ENCODE measurements at places on chromosomes 3 and 15. TPM values are rescaled to one million over a fixed set of nuclear protein-coding genes. Genes with fewer than 3 reads are reported as not detected.

The LSG1 gene
- 108 TPM for total RNA-seq

The B2M gene
- 855 TPM for total RNA-seq

The PP2D1 gene
- total RNA-seq = not detected

The FBXW12 gene
- not detected for total RNA-seq

The C3orf85 gene
- total RNA-seq = not detected

GRCh38 chr3:195176776-195177175, 94.2 kb downstream of the XXYLT1 start:
- DNase-seq = no peak

DNA sequence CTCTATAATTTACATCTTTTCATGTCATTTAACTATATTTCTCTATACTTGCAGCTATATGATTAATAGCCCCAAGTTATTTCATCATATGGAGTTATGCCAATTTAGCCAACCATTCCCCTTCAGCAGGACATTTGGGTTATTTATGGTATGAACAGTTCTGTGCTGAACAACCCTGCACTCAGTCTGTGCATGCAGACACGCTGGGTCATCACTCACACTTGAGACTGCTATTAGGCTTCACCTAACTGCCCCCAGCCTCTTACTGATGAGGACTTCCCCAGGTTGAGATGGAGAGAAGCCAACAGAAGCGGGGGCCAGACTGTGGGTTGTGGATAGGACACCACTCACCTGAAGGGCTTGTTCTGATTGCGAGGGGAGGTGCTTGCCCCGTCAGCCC, 7.3 kb downstream of the TADA3 start:
- no peak for DNase-seq

- DNase-seq = no peak
These were observed 31.4 kb downstream of the DIPK2A start for GRCh38 chr3:144003051-144003450.

DNA sequence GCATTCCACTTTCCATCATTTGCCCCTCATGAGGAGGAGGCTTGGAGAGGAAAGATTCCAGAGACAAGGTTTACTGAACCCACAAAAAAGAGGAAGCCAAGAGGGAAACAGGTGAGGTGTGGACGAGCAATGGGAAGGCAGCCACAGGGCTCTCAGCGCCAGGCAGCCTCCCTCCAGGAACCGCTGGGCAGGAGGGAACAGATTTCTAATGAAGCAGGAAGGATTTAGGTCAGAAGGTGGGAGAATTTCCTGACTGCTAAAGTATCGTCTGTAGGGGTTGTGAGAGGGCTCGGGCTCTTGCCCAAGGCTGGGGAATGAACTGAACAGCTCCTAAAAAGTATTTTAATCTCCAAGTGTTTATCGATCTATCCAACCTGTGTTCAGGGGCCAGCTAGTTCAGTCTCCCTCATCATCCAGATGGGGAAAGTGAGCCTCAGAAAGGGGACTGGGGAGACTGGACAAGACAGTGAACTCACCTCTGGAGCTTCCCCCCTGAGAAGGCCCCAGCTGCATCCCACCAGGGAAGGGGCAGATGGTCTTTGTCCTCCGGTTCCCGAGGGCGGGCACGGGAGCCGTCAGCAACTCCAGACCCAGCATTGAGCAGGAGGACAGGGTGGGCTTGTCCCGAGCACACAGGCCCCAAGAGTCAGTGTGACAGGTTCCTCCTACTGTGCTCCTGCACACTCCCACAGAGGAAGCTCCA, 10.5 kb downstream of the LOXL1 start:
- DNase-seq = no peak

GRCh38 chr3:53612508-53612907, 118.1 kb downstream of the CACNA1D start:
- no peak for DNase-seq

- DNase-seq = peak; percentile 35
These were observed 28.5 kb downstream of the TBC1D23 start for GRCh38 chr3:100289339-100289738.

DNA sequence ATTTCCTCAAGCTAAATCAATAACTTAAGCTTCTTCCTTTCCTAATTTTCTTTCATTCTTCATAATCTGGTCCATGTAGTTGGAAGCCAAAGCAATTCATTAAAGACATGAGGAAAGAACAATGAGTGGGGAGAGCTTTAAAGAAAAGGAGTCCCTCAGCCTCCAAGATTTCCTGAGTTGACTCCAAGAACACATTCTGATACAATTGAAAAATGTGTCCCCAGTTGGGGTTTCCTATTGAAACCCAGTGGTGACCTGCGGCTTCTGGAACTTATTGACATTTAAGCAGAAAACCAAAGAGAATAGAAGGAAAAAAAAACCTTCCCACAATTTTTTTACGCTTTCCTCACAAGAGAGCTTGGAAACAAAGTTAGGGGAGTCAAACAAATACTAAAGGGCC, 37.0 kb downstream of the ATP8B4 start:
- DNase-seq = no peak

- DNase-seq = no peak
These were observed 233.4 kb downstream of the FEZF2 start for GRCh38 chr3:62139957-62140356.

- no peak for DNase-seq
These were observed 32.9 kb upstream of the SLC24A5 start for GRCh38 chr15:48087844-48088243.

- no peak for DNase-seq
These were observed 27.8 kb downstream of the SHQ1 start for GRCh38 chr3:72820415-72820814.

DNA sequence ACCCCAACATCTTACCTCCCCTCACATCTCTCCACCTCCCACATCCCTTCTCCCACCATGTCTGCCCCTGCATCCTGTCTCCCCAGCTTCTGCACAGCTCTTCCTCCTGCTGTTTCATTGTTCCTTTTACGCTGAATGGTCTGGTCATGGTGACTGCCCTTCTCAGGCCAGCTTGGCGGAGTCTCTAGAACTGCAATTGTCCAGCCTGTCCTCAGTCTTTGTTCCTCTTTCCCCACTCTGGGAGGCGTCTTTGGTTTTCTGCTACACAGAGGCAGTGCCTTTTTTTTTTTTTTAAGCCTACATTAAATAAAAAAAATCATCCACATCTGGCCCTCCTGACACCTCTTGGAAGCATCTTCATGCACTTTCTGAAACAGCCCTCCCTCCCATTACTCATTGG, 49.1 kb upstream of the SEC22A start:
- no peak for DNase-seq

DNA sequence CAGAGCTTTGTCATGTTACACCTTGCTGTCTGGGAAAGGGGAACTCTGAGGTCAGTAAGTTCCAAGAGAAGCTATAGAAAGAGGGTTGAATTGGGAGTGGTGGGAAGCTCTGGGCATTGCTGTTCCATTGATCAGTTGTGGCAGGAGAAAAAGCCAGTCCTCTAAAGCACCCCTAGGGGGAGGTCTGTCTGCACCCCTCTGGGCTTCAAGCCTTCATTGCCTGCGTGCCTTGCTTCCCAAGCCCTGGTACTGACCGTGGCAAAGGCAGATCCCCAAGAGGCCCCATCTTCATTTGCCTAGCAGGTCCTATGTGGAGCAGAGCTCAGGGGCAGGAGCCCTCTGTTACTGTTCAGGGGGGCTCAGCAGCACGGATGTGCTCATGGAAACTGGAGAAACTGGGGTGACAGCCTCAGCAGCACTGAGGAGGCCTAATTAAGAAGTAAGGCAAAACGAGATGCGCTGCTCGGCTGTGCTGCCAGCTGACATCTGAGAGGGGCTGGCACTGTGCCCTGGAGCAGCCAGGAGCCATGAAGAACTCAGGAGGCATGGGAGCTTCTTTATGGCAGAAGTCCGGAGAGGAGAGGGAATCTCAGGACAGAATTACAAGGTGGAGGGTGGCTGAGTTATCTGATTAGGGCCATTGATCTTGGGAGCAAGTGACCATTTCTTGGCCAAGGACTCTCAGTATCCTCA, 270.9 kb downstream of the RPLP1 start:
- DNase-seq = no peak

DNA sequence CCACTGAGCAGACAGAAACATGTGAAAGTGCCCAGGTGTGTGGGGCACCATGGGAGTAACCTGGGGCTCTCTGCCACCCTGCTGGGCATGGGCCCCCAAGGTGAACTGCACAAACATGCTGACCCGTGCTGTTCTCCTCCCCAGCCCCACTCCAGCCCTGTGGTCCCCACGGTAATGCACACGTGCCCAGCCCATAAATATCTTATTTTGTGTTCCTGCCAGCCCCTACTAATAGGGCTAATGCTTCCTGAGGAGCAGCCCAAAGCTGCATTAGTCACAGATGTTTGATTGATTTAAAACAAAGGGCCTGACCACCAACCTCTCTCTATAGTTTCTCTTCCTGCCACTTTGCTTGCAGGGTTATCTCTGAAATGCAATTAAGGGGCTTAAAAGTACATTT, 95.4 kb downstream of the ABHD5 start:
- DNase-seq = peak; percentile 40

All from HT1080 (cell line).